Kidney epithelial cell (primary cell): ENCODE measurements at places on chromosomes 2 and 18.

- DNase-seq: no peak
Measured at GRCh38 chr18:62634458-62634857, 80.9 kb upstream of the PHLPP1 start.

- no peak for DNase-seq
Measured at GRCh38 chr2:7673853-7674252, 756.6 kb downstream of the RNF144A start.

DNA sequence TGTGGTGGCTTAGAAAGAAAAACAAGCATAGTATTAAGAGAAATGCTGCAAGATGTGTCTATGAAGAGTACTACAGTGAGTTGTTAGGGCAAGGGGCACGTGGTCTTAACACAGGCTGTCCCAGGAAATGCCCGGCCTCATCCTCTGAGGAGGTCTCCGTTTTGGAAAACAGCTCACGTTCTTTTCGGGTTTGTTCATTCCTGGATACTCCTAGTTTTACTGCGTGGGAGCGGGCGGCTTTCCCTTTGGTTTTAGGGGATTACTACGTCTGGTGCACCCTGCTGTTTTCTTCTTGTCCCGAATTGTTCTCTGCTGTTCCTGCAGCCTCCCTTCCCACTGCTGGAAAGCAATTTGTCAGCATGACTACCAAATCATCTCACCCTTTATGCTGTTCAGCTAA lies 55.5 kb upstream of the RAB6D start:
- DNase-seq: no peak

DNA sequence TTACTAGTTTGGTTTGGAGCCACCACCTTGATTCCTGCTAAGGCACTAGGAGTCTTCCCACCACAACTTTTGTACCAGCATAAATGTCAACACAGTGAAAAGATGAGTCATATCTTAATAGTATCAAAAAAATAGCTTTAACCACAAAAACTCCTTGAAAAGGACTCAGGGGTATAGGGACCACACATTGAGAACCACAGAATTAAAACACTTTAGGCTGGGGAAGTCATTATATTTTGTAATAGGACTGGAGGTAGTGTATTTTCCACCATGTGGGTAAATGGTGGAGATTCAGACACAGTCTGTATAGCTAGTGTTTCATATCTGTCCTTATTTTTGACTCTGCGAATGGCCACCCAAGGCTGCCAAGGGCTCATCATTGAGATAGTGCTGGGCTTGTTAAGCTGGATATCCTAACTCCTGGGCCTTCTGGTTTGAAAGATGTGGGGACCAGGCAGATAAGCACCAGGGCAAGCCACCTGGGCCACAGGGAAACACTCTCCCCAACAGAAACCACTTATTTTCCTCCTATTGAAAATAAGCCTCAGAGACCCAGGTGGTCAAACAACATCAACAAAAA lies 19.1 kb upstream of the FHL2 start:
- no peak for DNase-seq

DNA sequence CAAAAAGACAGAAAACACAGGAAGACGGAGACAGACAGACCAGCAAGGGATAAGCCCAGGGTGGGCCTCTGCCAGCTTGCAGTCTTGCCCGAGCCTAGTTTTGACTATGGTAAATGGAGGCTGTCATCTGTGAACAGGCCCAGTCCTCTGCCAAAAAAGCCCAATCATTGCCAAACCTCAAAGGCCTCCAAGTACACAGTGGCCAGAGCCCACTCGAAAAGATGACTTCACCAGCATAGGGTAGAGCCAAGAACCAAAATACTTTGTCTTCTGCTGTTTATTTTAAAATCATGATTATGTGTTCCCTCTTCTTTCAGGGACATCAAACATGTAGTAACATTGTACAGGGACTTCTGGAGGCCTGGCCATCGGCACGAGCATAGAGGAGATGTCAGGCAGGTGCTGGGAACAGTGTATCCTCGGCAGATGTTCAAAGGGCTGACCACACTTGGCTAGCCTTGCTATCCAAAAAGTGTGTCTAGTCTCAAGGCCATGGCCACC lies 66.0 kb downstream of the TTC32 start:
- no peak for DNase-seq

DNA sequence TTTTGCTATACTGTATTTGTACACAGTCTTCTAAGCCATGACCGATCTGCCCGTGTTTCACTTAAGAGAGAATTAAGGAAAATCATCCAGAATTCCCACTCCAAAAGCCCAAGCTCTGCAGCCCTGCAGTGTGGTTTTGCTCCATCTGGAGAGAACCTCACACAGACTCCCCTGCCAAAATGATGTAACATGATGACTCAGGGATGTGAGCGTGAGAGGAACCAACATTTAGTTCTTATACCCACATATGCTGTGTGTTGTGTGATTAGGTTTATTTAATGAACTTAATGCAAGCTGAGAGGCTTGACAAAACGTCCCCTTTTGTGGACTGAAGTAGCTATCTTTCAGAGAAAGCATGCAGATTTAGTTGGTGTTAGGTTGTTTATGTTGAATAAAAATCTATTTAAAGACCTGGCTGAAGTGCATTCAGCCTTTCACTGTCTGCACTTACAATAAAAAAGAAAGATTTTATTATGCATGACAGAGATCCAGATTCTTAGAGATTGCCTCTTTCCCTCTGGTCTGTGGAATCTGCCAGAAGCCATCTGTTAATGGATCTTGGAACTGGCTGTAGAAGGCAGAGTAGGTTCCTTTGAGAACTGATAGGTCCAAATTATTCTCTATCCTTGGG lies 6.3 kb downstream of the RAB12 start:
- DNase-seq: peak; percentile 68

- DNase-seq: no peak
Measured at GRCh38 chr18:23284629-23285028, 149.3 kb downstream of the CABLES1 start.
